Epithelial cell of alveolus of lung (primary cell): ENCODE measurements at places on chromosomes 2 and 18. TPM values are rescaled to one million over a fixed set of nuclear protein-coding genes. Genes with fewer than 3 reads are reported as not detected.

NR4A2 gene
- 1.0 and 57.6 TPM in 2 replicates for total RNA-seq

MLPH gene
- 9.6 and 47.4 TPM in 2 replicates for total RNA-seq

ALPG gene
- not detected in 2 replicates for total RNA-seq

NOL4 gene
- total RNA-seq: not detected in 2 replicates

CD302 gene
- total RNA-seq: 11.5 and 43.2 TPM in 2 replicates

SERPINB5 gene
- 1.0 and 1.8 TPM in 2 replicates for total RNA-seq

SNED1 gene
- 9.7 and 151 TPM in 2 replicates for total RNA-seq

MPHOSPH10 gene
- total RNA-seq: 20.4 and 22.4 TPM in 2 replicates

PDE1A gene
- 0.13 and 15.3 TPM in 2 replicates for total RNA-seq

RFTN2 gene
- total RNA-seq: 4.5 and 11.9 TPM in 2 replicates

KCNIP3 gene
- total RNA-seq: 0.78 and 0.96 TPM in 2 replicates

CD8B gene
- total RNA-seq: not detected in 2 replicates

FAHD2B gene
- total RNA-seq: 4.3 and 13.8 TPM in 2 replicates

CROCC2 gene
- 0.80 TPM in 1 of 2 replicates, not detected in the other for total RNA-seq

EGR4 gene
- total RNA-seq: not detected in 2 replicates

GKN2 gene
- total RNA-seq: not detected in 2 replicates

PMAIP1 gene
- 10.7 and 43.3 TPM in 2 replicates for total RNA-seq
